ENCODE measurements at places on chromosomes 4 and X.

- no peak for DNase-seq
Observed at GRCh38 chr4:97953171-97953941, 189.9 kb downstream of the STPG2 start.

GRCh38 chrX:145821291-145821897 lies 3.8 kb downstream of the SLITRK2 start:
- peak; percentile 47 for DNase-seq

- DNase-seq, result no peak
Observed at GRCh38 chr4:91198951-91199350, 1071.8 kb downstream of the CCSER1 start.

- peak; percentile 16 for DNase-seq
Observed at GRCh38 chr4:15197005-15197404, 194.7 kb downstream of the CPEB2 start.

- DNase-seq, result no peak
Observed at GRCh38 chr4:3529363-3529762, 2.9 kb downstream of the LRPAP1 start.
